ENCODE measurements at places on chromosomes 6 and 20. TPM values are rescaled to one million over a fixed set of nuclear protein-coding genes. Genes with fewer than 3 reads are reported as not detected.

DNA sequence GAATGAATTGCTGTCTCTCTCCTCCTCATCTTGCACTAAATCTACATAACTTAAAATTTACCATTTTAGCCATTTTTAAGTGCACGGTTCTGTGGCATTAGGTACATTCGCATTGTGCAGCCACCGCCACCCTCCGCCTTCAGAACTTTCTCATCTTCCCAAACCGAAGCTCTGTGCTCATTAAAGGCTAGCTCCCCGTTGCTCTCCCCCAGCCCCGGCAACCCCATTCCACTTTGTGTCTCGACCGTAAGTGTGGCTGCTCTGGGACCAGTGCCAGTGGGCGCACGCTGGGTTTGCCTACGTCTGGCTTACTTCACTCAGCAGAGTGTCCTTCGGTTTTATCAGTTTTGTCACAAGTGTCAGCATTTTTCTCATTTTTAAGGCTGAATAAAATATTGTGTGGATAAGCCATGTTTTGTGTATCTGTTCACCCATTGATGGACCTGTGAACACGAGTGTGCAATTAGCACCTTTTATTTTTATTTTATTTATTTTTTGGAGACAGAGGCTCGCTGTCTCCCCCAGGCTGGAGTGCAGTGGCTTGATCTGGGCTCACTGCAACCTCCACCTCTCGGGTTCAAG lies 16.8 kb downstream of the SLC17A9 start:
- peak; percentile 46 for DNase-seq

GRCh38 chr6:144886682-144887081 lies 601.5 kb downstream of the UTRN start:
- no peak for DNase-seq

ULBP1 gene
- polyA plus RNA-seq: 2.3 TPM

IRF4 gene
- polyA plus RNA-seq: 0.08 TPM

GRCh38 chr6:116393430-116393829 lies 22.7 kb downstream of the DSE start:
- DNase-seq: no peak

- DNase-seq: no peak
Observed at GRCh38 chr6:40966860-40967259, 72.2 kb downstream of the UNC5CL start.

DNA sequence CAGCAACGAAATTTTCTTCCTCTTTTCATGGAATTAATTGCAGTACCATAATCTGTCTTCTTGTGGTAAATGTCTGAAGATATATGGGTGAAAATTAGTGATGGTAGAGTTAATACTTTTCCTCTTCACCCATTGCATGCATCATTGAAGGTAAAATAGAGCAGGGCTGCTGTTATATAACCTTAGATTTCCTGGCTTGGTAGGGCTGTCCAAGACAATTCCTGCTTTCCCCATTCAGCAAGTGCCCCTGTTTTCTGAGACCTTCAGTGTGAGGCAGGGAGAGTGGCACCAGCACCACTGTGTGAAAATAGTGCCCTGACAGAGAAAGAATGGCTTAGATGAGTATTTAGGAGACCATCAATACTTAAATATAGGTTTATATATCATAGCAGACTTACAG lies 202.0 kb downstream of the ZFAND3 start:
- DNase-seq: no peak

- peak; percentile 53 for DNase-seq
Observed at GRCh38 chr20:48350313-48350988, 477.3 kb downstream of the PREX1 start.

DNA sequence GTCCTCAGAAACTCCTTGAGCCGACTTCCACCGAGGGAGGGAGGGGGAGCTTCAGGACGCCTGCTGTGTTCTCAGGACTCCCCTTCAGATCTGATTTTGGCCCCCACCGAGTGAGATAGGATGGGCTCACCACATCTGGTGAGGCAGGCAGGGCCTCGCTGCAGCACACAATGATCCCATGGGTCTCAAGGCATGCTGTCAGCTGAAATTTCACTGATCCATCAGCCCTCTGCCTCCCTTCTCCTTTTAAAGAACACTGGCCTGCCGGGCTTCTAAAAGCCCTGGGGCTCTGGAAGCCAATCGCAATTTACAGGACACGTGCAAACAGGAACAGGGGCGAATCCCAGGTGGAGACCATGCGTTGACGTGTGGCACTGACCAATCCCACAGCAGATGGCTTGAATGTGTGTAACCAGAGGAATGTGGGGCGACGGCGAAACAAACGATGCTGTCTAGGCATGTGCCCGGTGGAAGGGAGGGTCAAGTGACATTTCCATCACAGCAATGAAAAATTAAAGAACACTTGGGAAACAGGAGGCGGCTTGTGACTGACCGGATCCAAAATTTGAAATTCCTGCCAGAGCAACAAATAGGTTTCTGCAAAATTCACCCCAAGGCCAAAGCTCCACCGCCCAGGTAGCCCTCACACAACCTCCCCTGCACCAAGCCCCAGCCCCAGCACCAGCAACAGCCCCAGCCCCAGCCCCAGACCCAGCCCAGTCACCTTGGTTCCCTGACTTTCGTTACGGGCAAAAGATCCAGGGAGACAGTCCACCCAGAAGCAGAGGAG lies 167.1 kb upstream of the ZNF337 start:
- DNase-seq: peak; percentile 62

DNA sequence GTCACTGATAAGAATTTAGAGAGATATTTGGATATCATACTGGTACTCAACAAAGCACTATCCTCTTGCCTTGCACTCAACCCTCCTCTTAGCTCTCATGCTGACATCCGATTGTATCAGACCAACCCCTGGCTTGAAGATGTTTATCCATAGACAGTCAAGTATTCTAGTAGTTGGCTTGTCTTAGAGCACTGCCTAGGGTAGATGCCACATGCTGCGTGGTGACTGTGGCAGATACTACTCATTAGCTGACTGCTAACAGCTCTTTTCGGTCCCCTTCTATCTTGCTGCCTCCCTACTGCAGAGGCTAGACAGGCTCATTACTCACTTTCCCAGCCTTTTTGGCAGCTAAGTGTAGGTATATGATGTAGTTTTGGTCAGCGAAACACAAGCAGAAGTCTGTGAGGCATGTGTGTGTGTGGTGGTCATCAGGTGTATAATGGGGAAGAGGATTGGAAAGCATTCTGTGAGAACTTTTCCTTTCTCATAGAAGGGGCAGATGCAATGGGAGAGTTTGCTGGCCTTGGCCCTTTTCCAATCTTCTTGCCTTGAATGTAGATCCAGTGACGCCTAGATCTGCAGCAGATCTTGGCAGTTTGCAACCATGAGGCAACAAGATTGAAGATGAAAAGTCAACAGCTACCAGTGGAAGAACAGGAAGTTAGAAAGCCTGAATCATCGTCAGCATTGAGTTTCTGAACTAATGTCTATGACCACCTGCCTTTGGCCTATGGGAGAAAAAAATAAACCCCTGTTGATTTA lies 4.4 kb upstream of the IFNGR1 start:
- DNase-seq: no peak

DNA sequence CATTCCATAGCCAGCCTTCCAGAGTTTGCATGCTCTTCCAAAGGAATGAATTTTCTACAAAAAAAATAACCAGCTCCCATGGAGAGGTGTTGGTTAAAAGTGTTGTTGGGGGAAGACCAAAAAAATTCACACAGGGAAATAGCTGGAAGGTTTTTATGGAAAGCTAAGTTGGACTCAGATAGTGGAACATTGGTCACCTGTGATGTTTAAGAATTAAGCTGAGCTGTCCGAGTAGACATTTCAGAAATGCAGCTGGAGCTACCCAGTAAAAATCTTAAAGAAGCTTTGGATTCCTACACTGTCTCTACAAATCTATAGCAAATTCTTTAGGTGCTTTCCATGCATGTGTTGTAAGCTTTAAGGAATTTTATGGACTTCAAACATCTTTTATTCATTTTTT lies 155.5 kb downstream of the THBS2 start:
- DNase-seq: no peak

SUMO4 gene
- not detected for polyA plus RNA-seq

DNA sequence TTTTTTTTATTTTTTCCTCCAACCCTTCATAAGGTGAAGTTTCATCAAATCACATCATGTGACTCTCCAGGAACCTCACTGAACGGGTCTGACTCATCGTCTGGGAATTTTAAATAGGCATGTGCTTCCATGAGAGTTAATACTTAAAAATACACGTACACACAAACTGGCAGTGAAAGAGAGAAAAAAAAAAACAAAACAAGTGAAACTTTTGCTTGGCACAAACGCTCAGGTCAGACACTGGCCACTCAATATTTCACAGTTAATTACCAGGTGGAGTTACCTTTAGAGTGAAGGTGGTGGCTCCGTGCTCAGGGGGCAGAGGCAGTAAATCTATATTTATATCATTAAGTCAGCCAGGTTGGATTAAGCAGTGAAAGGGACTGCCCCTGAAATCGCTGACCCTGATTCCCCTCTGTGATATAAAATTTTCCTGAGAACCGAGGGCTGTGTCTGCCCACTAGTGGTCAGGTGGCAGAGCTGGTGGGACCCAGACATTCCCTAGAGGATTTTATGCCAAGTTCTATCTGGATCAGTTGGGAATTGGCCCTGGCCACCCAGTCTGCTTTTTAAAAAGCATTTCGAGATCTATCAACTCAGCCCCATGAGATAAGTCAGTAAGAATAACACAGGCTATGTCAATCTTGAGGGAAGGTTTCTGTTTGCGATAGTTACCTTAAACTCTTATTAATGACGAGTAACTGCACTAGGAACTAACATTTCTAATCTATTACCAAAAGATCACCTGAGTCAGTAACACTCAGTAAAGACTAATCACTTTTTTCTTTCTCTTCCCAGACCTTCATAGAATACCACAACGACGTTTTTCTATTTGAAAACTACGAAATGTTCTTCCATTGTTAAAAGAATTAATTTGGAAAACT lies 259.1 kb downstream of the HDGFL1 start:
- DNase-seq: peak; percentile 16

DNA sequence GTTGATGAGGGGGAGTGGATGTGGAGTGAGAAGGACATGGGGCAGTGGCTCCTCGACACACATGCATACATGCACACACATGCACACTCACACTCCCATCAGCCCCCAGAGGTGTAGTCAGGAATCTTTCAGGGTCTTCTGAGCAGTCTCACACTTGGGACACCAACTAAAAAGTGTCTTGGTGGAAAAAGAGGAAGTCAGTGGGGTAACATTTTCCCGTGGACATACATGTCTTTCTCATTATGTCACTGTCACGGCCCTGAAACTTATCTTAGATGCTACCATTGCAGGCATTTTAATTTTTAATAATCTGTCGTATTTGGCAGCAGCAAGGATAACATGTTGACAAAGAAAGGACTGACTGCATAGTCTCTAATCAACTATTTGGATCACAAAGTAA lies 261.1 kb downstream of the ADGRG6 start:
- DNase-seq: no peak

DNA sequence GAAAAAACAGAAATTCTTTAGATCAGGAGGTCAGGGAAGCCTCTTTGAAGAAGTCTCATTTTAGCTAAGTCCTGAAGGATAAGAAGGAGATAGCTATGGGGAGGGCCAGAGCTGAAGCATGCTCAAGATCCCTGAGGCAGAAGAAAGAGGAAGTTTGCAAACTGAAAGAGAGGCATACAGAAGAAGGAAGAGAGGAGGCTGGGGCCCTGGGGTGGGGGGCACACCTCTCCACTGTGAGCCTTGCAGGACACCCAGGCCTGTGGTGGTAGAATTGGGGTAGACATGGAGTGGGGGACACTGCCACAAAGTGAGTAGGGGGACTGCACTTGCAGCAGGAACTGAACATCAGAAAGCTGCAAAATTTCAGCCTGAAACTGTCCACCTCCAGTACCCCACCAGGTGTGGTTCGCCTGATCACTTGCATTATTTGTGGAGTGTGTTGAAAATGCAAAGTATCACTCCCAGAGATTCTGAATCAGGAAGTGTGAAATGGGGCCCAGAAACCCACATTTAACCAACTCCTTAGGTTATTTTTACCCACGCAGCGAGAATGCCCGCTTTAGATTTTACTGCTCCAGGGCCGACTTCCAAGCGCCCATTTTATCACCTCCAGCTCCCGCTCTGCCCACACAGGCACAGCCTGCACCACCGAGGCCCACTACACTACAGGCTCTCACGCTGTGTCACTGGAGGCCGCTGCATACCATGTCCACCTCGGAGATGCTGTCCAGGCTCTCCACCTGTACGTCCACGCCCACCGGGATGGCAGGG lies 44.0 kb downstream of the GABRR2 start:
- DNase-seq: no peak

CAPN11 gene
- not detected for polyA plus RNA-seq

EYA4 gene
- polyA plus RNA-seq: 13.5 TPM

ACTL10 gene
- polyA plus RNA-seq: 1.4 TPM

- DNase-seq: no peak
Observed at GRCh38 chr6:112296122-112296521, 41.8 kb upstream of the LAMA4 start.

PLCB1 gene
- polyA plus RNA-seq: 6.2 TPM

DNA sequence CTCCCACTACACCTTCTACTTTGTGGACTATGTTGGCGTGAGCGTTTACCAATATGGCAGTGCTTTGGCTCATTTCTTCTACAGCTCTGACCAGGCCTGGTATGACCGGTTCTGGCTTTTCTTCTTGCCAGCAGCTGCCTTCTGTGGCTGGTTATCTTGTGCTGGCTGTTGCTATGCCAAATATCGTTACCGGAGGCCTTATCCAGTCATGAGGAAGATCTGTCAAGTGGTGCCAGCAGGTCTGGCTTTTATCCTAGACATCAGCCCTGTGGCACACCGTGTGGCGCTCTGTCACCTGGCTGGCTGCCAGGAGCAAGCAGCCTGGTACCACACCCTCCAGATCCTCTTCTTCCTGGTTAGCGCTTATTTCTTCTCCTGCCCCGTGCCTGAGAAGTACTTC lies 16.5 kb upstream of the EFHC1 start:
- DNase-seq: peak; percentile 42

- peak; percentile 35 for DNase-seq
Observed at GRCh38 chr20:62887152-62887859, 25.7 kb upstream of the TCFL5 start.

- no peak for DNase-seq
Observed at GRCh38 chr6:7127680-7128079, 19.9 kb downstream of the RREB1 start.

IP6K3 gene
- 6.4 TPM for polyA plus RNA-seq

DNA sequence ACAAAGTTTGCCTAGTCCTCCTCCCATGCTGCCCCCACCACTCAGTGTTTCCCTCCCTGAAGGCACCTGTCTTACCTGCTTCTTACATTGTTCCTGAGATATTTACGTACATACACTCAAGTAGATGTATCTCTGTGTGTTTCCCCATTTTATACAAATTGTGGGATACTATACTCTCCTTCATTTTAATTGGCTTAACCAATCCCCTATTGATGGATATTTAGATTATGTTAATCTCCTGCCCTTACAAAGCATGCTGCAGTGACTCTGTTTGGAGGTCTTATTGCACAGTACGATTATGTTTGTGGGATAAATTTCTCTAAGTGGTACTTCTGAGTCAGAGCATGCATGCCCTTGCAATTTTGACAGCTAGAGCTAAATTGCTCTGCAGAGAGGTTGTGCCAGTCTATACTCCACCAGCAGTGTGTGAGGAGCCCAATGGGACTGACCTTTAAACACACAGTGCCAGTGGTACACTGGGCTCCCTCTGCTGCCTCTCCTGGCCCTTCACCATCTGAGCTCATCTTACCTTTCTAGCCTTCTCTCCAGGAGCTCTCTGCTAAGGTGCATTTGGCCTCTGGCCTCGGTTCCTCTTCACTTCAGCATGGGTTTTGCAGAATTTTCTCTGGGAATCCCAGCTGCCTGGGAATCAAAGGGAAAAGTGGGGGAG lies 57.4 kb downstream of the LYRM2 start:
- DNase-seq: no peak

- no peak for DNase-seq
Observed at GRCh38 chr6:152625213-152625612, 11.9 kb downstream of the SYNE1 start.

NRM gene
- 165 TPM for polyA plus RNA-seq
